ENCODE measurements at places on chromosomes 4 and X.

DNA sequence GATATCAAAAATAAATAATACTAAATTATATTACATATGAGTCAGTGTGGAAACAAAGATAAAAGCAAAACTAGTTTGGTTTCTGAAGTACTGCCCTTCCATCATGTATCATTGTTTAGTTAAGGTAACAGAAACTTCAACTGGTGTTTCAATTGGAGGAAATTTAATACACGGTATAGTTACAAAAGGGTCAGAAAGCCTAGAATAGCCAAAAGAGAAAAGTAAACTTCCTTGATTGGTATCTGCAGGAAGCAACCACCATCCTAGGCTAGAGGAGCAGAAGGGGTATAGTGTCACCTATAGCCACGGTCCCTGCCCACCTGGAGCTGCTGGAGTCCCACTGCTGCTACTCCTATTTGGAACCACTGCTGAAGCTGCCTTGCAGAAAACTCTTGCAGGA is 185.6 kb downstream of the SLC7A11 start:
- no peak for DNase-seq

DNA sequence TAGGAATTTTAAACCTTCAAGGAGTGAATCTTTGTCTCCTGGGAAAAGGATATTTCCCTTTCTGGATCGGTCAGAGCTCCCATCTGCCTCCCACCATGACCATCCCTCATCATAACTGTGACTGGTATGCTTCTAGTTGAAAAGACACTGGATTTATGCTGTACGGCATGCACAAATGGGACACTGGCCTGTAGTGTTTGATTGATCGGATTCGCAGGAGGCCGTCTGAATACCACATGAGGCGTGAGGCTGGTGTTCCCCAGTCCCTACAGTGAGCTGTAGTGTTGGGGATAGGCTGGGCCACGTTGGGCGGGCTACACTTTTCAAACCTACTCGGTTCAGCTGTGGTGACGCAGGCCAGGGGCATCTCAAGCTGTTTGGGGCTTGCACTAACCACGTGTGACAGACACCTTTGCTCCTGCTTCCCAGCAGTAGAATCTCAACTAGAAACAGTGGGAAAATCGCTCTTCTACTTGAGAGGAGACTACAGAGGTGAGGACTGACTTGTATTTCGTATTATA is 101.8 kb downstream of the MID1IP1 start:
- DNase-seq, result no peak

DNA sequence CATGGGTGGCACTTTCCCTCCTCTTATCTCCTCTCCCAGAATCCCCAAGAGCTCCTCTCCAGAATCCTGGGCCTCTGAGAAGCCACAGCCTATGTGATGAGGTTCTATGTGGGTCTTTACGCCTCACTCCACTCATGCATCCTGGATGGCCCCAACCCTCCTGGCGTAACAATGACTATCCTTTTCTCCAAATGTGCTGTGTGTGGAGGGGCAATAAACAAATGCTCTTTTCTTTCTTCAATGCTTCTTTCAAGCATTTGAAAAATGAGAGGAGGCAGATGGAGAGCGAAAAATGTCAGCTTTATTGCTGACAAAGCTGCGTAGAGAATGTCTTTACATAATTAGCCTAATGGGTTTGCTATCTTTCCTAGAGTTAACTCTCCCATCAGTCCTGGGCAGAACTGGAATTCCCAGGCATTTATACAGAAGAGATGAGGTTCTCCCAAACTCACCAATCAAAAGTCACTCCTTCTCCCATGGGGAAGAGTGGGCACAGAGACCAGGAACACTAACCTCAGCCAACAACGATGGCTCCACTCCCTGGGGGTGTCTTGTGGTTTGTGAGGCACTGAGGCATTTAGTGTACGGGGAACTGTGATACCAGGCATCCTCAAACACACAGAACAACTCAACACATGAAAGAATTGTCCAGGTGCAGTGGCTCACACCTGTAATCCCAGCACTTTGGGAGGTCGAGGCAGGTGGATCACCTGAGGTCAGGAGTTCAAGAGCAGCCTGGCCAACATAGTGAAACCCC is 118.9 kb upstream of the SLC34A2 start:
- no peak for DNase-seq

- DNase-seq, result no peak
These were observed 212.9 kb downstream of the CBR4 start for GRCh38 chr4:168797194-168797593.

DNA sequence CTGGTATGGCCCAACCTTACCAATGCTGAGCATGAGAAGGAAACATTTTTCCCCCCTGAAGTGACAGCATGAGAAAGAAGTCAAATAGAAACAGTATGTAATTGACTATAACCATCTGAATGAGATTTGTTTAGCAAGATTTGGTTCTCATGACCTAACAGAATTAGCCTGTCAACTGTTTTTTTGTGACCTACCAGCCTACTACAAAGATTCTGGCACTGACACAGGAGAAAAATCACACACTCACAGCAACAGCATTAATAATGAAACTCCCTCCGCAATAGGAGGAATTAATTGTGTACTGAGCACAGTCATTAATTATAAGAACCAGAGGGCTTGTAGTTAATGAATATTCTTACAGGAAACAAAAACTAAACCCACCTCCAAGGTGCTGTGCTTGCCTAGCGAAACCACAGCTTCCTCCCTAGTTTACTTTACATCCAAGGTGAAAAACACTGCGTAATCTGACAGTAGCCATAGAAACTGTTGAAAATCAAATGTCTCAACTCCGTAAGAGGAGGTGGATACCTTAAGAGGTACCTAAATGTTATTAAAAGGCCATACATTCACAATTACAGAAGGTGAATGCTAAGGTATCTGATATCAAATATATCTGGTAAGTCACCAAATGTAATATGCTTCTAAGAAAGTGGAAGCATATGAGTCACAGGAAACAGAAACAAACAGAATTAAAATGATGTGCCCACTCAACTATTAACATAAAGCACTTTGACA is 34.9 kb downstream of the MMRN1 start:
- DNase-seq, result no peak

DNA sequence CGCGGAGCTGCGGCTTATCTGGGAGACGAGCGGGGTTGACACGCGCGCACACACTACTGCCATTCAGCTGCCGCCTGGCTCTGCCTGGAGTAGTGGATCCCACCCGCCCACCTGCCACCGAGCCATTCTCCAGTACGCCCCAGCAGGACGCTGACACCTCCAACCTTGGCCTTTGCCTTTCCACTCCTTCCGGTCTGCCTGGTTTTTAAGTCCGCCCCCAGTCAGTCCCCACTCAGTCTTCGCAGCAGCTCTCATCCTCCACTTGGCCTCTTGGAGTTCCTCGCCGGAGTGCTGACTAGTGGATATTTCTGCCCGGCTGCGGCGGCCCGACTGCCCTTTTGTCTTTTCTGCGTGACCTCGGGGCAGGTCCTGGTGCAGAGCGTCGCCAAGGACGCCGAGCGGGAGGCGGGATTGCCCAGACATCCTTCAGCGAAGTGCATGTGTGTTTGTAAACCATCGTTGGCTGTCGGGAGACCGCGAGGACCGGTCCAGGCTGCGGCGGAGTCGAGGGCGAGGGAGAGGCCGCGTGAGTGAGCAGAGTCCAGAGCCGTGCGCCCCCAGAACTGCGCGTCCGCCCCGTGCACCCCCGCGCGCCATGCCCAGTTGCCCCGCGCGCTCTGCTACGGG is 1.1 kb downstream of the SLIT2 start:
- DNase-seq, result peak; percentile 55

DNA sequence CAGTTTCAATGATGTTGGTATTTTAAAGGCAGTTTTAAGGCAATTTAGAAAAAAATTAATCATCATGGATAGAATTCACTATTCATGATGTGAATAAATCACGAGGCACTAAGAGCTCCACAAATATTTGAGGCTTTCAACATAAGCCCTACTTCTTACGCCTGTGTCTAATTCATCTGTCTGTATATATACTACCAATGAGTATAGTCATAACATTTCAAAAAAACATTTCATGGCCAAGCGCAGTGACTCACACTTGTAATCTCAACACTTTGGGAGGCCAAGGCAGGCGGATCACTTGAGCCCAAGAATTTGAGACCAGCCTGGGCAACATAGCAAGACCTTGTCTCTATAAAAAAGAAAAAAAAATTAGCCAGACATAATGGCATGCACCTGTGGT is 56.5 kb downstream of the FBXL5 start:
- DNase-seq, result no peak

- DNase-seq, result no peak
These were observed 67.6 kb downstream of the FAM53A start for GRCh38 chr4:1616557-1616930.

DNA sequence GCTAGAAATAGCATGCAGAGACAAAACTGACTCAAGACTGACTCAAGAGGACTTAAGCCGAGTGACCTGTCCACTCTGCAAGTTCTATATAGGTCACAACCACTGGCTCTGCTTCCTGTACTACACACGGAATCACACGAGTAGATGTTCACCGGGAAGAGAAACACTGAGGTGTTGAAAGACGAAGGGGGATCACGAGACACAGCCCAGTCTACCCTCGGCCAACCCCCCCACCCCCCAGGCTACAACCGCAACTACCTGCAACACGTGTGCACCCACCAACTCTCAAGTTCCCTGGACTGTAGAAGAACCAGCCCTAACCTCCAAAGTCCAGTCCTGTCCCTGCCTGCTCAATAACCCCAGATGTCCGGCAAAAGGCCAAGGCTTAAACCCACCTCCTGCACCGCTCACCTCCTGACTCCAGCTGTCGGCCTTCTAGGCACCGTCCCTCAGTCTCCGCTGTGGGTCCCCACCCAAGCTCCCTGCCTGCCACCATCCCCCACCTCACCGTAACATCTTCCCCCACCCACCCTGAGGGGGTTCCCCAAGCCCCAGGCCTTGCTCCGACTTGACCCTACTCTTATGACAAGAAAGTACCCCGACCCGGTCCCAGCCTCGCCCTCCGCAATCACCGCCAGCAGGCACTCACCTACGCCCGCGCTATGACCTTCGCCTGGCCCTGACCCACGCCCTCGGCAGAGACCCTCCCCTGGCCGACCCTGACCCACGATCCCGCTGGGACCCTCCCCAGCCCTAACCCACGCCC is 739 bp downstream of the GAK start:
- peak; percentile 55 for DNase-seq

- no peak for DNase-seq
These were observed 57.3 kb downstream of the HPGD start for GRCh38 chr4:174464949-174465348.

- no peak for DNase-seq
These were observed 6.5 kb downstream of the P2RY4 start for GRCh38 chrX:70253377-70254062.

- no peak for DNase-seq
These were observed 16.2 kb downstream of the ANK2 start for GRCh38 chr4:113065629-113066028.

DNA sequence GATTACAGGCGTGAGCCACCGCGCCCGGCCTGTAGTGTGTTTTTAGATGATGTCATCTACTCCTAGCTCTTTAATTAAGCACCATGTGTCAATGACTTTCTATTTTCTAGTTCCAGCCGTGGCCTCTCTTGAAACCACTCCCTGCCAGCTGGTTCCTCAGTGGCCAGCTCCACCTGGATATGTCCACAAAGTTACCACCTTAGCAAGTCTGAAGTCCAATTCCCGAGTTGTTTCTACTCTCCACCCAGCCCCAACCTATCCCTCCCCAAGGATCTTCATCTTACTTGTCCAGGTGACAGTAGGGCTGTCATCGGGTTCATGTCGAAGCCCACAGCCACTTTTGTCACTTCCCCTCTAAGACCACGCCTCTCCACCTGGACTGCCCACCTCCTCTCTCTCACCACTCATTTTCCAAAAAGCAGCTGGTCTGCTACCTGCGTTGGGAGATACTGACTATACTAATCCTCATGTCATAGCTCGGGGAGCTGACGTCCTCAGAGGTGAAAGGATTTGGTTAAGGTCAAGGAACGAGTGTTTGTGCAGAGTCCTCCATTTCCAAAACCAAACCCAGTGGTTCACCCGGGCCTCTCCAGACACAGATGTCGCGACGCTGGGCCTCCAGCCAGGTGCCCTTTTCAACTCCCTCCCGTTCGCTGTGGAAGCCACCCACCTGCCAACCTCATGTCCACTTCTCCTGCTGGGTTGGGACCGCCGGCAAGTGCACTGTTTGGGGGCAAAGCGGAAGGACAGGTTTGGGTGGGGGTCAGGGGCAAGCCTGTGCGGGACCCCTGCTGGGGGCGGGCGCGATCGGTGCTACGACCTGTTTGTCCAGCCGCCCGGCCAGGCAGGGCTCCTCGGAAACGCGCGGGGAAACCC is 704 bp downstream of the FAM3A start:
- no peak for DNase-seq

DNA sequence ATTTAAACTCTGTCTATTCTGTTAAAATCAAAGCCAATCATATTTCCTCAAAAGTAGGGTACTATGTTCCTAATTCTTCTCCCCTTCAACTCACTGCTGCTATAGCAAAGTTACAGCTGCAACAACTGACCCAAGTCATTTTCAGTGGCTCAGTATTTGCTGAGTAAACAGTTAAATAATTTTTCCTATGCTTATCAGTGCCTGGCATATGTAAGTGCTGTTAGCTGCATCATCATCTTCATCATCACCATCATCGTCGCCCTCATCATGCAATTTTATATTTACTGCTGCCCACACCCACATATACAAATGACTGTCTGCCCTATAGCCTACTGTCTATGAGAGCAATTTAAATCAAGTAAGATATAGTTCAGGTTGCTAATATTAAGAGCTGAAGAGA is 21.9 kb downstream of the COQ2 start:
- DNase-seq, result no peak

DNA sequence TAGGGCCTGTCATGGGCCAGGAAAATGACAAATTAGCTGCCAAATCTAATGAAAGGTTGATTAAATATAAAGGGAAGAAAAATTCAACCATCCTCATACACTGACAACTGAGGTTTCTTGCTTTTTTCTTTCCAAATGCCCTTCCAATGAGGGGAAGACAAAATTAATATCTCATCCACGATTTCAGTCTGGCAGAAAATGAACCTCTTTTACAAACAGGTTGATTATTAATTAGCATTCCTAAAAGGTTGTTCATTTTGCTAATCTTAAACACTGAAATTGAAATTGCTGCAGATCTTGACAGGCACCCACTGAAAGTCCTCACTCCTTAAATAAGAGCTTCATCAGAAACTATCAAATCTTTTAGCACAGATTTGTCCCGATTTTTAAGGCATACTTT is 45.5 kb downstream of the NPFFR2 start:
- DNase-seq, result no peak

DNA sequence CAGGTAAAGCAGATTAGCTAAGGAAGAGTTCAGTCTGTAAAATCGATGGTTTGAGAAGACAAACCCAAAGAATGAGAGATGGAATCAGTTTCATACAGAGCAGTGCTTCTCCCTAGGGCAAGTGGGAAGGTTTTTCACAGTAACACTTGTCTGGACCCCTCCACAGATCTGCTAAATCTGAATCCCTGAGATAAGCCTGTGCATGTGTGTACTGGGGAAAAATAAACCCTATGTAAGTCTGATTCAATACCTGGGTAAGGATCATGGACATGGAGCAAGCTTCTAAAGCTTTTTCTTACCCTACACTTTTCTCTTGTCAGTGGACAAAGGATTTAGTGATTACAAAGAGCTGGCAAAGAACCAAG is 13.6 kb downstream of the ELOVL6 start:
- peak; percentile 25 for DNase-seq

Data from SK-N-SH (cell line).